ENCODE measurements at places on chromosomes 5 and 9.

DNA sequence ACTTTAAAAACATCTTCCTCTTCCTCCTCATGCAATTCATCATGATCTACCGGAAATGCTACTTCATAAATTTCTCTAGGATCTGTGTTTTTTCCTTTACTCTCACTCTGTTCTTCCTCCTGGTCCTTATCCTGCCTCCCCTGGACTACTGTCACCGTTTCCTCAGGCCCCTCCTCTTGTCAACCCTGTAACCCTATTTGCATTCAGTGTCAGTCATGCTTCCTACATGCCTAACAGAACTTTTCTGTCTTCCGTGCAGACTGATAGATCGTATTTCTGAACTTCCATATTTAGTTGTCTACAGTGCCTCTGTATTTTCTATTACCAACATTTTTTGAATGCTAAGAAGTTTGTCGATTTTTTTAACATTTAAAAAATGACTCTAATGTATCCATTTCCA is 27.3 kb downstream of the HTR4 start:
- no peak for DNase-seq

- DNase-seq = no peak
Measured at GRCh38 chr9:93465855-93466254, 12.5 kb upstream of the FAM120AOS start.

DNA sequence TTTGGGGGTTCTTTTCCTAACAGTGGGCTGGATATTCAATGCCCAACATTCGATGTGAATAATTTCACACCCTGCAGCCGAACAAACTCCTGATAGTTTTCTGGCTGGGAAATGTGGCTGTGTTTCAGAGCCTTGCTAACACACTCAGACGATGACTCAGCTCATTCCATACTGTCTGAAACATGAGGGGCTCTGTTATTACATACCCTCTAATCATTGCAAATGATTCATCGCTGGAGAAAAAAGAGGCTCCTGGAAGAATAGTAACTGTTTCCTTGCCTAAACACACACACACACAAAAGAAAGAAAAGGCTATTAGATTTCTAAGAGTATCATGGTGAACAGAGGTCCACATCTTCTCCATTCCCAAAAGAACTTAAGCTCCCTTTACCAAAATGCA is 75.8 kb downstream of the OXCT1 start:
- DNase-seq = no peak

- no peak for DNase-seq
Measured at GRCh38 chr5:107265193-107265592, 405.5 kb downstream of the EFNA5 start.

DNA sequence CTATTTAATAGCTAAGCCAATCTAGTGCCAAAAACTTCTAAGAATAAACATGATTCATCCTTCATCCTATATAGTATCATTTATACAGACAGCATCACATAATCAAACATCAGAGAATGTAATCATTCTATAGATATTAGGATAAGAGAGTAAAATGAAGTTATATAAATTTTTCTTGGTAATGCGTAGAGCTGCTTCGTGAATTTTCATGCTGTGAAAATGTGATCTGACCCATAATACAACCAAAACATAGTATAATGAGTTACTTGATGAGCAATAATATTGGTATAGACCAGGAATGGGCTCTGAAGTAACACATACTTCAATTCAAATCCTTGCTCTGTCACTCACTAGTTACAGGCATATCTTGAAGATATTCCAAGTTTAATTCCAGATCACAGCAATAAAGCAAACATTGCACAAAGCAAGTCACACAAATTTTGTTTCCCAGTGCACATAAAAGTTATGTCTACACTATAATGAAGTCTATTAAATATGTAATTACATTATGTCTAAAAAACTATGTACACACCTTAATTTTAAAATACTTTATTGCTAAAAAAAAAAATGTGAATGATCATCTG is 23.9 kb downstream of the NR2F1-AS1 start:
- DNase-seq = no peak

GRCh38 chr9:89647366-89648128 is 42.7 kb downstream of the GADD45G start:
- no peak for DNase-seq

DNA sequence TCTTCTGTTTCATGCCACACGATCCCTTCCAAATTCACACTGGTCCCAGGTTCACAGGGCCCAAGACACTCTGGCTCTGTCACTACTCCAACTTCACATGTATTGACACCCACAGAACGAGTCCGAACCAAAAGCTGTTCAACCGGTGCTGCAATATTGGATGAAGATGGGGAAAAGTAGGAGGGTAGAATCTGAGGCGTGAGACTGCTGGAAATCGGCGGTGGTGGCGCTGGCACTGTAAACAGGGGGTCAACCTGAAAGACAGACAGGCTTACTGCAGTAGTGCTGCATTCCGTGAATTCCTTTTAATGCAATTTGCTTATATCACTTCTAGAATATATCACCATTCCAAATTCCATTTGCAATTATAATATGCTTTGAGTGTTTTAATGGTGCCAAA is 45.4 kb downstream of the ZNF608 start:
- no peak for DNase-seq

DNA sequence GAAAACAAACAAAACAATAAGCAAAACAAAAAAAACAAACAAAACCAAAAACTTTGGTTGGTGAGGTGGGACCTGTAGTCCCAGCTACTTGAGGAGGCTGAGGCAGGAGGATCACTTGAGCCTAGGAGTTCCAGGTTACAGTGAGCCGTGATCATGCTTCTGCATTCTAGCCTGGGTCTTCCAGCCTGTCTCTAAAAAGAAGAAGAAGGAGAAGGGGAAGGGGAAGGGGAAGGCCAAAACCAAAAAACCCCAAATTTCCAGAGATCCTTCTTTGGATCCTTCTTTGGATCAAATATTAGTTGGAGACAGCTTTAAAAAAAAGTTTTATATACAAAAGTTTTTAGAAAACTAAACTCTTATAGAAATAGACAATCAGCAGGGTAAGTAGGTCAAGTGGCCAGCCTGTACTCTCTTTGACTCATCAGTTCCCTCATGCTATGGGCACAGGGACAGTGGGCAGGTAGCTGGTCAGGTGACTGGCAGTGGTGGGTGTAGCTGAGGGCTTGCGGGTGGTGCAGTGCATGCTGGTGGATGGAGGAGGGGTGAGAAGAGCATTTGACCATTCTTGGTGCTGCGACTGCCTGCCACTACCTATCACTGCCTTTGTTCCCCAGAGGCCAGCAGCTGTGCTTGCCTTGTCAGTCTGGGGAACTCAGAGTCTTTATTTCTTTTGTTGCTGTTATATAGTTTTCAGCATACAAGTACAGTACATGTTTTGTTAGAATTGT is 12.6 kb downstream of the RCL1 start:
- no peak for DNase-seq

GRCh38 chr5:144304688-144305087 is 134.0 kb downstream of the KCTD16 start:
- no peak for DNase-seq

GRCh38 chr9:130262771-130263170 is 2.8 kb upstream of the HMCN2 start:
- no peak for DNase-seq

- no peak for DNase-seq
Measured at GRCh38 chr5:143921525-143922311, 109.8 kb downstream of the HMHB1 start.

DNA sequence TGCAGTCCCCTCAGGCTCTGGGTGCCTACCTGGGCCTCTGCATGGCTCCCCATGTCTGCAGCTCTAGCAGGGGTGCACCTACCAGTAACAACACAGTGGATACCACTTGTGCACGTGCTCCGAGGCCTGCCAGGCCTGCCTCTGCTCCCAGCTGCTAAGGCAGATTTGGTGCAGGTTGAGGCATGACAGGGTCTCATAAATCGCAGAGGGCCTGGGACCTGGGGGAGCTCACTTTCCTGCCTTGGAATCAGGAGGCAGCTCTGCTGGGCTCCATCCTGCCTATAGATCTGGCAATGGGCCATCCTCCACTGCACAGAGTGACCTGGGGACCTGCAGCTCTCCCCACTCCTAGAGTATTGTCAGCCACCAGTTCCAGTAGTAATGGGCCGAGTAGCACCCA is 121.9 kb upstream of the CXCL14 start:
- DNase-seq = no peak

DNA sequence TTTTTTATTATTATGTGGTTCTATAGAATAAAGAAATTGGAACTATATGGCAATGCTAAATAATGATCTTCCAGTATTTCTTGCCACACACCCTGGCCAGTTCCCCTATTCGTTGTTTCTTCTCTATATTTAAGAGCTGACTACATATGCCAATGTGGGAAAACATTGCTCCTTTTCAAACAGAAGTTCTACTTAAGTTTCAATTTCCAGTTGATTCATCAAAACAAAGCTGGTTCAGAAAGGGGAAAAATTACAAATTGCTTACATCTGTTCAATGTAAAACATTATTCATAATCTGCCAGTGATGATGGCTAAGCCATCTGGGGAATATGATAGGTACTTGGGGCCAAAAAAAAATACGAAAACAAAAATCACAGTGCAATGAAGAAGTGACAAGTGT is 76.9 kb downstream of the ST8SIA4 start:
- no peak for DNase-seq
